ENCODE measurements at places on chromosomes 2 and 18. TPM values are rescaled to one million over a fixed set of nuclear protein-coding genes. Genes with fewer than 3 reads are reported as not detected.

DNA sequence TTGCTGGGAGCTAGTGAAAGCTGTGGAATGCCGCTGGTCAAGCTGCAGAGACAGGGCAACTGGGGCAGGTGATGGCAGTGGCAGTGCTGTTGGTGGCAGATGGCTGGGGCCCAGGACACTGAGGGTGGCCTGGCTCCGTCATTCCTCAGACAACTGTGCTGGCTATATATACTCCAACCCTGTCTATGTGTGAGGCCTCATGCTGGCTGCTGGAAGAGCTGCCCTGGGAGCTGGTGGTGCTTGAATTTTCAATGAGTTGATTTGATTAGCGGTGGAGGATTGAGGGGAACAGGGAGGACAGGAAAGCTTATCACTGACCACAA, 66.5 kb upstream of the TMEM200C start:
- DNase-seq: no peak

DNA sequence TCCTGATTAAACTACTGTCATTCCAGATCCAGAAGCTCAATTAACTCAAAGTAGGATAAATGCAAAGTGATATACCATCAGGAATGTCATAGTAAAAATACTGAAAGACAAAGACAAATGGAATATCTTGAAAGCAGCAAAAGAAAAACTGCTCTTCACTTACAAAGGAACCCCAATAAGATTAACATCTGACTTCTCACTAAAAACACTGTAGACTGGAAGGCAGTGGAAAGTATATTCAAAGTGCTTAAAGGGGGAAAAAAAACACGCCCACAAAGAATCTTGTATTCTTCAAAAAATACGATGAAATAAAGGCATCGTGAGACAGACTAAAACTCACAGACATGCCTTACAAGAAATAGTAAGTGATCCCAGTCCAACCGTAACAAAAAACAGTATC, 195.7 kb downstream of the DOK6 start:
- DNase-seq: no peak

DNA sequence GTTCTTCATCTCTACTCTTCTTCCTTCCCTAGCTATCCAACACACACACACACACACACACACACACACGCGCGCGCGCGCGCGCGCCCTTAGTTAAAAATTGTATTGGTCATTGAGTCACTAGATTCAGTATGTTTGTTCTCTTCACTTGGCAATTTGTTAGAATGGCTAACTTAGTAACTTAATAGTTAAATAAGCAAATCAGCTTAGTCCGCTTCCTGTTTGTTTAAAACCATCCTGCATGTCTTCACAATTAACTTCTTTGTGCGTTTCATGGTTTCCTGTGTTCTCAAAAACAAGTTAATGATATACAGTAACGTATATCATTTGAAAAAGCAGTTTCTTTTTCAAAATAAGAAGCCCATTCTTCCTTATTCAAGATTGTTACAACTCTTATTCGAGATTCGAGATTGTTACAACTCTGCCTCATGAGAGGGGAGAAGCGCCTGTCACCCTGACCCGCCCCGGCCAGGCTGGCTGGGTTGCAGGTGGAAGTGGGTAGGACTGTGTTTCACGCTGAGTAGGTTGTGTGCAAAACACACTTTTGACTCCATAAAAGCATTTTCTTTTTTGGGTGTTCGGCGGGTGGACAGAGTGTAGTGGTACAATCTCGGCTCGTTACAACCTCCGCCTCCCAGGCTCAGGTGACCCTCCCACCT, 9.5 kb upstream of the CNNM3 start:
- no peak for DNase-seq

GRCh38 chr2:182642328-182642727, 73.7 kb upstream of the DNAJC10 start:
- DNase-seq: peak; percentile 71

- DNase-seq: peak; percentile 95
These were observed at the start of gene ATIC for GRCh38 chr2:215311625-215312396. TSS of gene ATIC (plus strand) at chr2:215312059. CDS start at chr2:215312143, 84 bp downstream.

DNA sequence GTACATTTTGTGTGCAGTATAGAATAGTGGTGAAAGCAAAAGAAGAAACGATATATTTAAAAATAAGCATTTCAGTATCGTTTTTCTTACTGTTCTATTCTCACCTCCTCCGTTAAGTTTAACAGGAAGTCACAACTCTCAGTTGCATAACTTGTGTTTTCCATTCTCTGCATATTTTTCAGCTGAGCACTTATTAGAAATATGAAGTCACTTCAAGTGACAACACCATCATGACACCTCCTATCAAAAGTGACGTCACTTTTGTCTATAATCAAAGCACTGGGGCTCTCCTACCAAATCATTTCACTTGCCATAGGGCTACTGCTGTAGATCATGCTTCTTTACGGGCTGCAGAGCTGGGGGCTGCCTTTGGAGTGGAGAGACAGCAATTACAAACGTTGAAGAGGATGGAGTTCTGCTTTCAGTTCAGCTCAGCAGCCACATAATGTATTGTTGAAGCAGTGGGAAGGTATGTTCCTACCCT, 36.3 kb downstream of the STAT4 start:
- peak; percentile 48 for DNase-seq

DNA sequence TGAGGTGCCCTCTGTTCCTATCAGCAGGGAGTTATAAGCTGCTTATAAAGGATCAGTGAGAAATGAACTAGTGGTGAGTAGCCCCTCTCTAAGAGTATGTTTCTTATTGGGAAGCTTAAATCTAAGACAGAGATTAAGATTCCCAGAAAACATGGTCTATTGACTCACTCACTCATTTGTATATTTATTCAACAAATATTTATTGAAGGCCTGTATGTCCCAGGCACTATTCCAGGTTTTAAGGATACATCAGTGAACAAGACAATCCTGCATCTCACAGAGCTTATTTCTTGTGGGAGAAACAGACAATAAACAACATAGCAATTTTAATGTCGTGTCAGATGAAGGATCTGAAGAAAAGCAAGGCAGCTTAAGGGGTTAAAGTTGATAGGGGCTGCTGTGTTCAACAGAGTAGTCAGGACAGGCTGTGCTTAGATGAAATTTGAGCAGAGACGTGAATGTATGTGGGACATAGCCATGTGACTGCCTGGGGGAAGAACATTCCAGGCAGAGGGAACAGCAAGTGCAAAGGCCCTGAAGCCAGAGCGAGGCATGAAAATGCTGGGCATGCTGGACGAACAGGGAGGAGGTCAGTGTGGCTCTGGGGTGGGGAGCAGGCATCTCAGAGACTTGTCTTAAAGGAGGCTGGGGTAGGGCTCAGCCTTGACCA, 14.8 kb upstream of the PSD4 start:
- no peak for DNase-seq

DNA sequence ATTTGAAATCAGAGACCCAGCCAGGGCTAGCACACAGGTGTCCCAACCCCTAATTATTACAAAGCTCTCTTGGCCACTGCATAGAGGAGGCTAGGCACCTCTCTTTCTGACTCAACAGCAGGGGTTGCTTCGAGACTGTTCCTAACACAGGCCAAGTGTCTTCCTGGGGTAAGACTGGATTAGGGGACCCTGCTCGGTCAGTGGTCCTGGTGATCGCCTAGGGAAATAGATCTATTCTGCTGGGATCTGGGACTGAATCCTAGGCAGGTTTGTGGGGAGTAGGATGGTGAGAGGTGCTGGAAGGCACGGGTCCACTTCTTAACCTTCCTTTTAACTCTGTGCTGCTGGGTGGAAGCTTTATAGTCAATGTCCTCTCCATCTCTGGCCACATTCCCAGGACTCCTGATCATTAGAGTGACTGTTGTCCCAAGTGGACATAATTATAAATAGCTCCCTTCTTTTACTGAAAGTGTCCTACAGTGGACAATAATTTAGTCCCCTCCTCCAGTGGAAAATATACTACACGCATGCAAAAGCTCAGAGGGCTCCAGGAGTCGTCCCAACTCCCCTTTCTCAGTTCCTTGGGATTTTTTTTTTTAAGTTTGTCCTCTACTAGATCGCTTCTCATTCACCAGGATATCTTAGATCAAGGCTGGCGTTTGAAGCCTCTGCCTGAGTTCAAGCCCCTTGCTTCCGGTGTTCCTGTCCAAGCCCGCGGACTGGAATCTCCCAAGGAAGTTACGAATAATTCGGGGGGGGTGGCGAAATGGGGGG, 1.3 kb upstream of the TRIB2 start:
- DNase-seq: no peak

- no peak for DNase-seq
These were observed 32.2 kb upstream of the PIK3C3 start for GRCh38 chr18:41922841-41923240.

DNA sequence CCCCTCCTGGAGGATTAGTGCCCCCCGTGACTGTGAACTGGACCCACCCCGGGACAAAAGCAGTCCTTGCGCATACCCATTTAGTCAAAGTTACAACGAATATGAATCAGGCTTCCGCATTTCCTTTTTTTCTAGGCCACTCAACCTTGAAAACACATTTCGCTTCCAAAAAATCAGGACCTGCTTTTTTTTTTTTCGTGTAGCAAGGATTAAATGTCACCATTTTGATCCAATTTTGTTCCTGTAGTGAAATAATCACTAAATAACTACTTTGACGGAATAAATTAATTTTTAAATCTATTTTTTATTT, 464 bp upstream of the FTCDNL1 start:
- no peak for DNase-seq

DNA sequence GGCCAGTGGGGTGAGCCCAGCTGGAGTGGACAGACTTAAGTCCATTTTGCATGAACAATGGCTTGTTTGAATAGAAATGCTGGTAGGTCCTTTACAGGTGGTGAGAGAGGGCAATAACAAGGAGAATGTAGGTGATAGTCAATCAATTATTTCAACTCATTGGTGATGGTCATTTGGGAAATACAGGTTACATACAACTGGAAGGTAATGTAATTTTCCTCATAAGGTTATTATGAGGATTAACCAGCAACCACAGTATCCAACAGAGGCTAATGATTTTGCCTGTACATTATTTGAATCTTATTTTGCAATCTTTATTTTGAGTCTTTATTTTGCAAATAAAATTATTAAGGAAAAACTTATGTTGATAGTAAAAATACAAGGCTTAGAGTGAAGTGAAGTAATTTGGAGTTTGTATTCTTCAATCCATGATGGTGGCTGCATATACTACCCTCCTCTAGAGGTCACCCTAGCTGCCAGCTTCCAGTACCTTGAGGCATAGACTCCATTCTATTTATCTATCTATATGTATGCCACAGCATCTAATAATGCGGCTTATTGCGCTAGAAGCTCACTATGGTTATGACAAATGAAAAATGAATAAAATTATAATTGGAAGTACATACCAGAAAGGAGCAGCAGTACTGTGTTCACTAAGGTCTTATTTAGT, 20.5 kb upstream of the HNMT start:
- DNase-seq: no peak

DNA sequence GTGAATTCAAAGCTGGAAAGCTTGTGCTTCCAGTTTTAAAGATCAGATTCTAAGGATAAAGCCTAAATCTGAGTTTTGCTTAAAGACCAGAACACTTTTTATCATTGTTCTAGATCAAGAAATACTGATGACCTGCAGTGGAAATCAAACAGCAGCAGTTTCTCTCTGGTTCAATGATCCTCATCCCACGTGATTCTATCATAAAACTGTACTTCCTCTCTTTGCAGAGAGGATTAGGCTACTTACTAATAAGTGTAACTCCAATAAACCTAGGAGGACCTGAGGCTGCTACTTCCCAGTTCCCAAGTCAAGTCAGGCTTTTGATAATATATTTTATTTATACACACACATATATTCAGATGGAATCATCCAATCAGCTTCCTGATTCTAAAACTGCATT, 81.9 kb downstream of the TCF4 start:
- no peak for DNase-seq

DNA sequence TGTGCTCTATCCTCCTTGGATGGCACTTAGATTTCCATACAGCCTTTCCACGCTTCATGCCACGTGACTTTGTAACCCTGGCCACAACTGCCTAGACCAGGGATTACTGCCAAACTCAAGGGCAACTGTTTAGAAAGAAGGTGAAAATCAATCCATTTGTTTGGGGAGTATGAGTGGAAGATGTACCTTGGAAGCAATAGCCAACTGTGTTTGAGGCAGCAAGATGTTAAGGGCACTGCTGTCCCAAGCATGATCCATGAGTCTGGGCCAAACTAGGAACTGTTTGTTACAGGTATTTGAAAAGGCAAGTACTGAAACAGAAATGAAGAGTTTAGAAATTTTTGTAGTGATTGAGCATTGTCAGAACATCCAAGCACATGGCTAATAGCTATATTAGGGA, 138.9 kb downstream of the CDC42EP3 start:
- no peak for DNase-seq

- DNase-seq: peak; percentile 54
These were observed 6.7 kb upstream of the ADCY3 start for GRCh38 chr2:24926602-24927252.

DNA sequence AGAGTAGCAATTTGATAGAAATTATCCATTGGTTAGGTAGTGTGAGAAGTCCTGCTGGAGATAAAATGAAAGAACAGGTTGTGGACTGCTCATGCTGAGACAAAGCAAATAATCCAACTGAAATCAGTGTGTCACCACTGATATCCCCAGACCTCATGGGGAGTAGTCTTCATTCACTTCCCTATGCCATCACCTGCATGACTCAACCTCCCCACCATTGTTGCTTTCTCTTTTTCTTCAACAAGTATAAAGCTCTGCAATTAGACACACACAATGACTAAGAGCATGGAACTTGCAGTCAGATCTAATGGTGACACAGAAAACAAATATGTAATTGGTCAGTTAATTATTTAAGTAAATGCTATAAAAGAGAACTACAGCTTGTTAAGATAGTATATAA, 475.3 kb downstream of the RIT2 start:
- DNase-seq: no peak

DNA sequence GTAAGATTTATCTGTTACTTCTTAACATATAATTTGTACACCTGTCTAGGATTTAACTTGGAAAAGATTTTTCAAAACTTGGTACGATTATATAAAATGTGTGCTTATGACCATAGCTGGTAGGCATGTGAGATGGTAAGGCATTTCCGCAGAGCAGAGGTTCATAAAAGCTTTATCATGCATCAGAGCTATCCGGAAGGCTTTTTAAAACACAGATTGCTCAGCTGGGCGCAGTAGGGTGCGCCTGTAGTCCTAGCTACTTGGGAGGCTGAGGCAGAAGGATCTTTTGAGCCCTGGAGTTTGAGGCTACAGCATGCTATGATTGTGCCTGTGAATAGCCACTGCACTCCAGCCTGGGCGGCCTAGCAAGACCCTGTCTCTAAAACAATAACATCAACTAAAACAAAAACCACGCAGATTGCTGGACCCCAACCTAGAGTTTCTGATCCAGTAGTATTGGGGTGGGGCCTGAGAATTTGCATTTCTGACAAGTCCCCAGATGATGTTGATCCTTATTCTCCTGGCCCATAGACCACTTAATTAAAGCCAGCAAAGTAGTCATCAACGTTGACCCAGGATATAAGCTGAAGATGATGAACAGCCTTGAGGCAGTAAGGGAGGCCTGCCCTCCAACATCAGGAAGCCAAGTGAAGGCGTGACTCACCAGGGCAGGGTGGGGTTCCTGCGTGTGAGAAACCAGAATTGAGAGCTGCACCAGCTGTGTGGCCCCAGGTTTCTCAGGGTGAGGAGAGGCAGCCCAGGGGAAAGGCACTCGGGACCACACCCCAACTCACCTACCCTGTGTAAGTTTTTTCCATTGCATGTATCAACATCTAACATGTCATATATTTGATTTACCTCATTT, 21.6 kb upstream of the SLC20A1 start:
- peak; percentile 91 for DNase-seq

GRCh38 chr2:53407363-53408080, 360.1 kb upstream of the CHAC2 start:
- no peak for DNase-seq

Gene SH3RF3
- 11.9 TPM for total RNA-seq

Gene GYPC
- total RNA-seq: 161 TPM

Gene SLC25A52
- not detected for total RNA-seq

Gene MZT2B
- total RNA-seq: 141 TPM

Gene HOXD12
- not detected for total RNA-seq

Gene PROKR1
- total RNA-seq: not detected

Gene CFAP221
- total RNA-seq: not detected

Gene GPAT2
- total RNA-seq: 1.9 TPM

All from fibroblast of villous mesenchyme (primary cell).